ENCODE measurements at places on chromosomes 12 and 14.

DNA sequence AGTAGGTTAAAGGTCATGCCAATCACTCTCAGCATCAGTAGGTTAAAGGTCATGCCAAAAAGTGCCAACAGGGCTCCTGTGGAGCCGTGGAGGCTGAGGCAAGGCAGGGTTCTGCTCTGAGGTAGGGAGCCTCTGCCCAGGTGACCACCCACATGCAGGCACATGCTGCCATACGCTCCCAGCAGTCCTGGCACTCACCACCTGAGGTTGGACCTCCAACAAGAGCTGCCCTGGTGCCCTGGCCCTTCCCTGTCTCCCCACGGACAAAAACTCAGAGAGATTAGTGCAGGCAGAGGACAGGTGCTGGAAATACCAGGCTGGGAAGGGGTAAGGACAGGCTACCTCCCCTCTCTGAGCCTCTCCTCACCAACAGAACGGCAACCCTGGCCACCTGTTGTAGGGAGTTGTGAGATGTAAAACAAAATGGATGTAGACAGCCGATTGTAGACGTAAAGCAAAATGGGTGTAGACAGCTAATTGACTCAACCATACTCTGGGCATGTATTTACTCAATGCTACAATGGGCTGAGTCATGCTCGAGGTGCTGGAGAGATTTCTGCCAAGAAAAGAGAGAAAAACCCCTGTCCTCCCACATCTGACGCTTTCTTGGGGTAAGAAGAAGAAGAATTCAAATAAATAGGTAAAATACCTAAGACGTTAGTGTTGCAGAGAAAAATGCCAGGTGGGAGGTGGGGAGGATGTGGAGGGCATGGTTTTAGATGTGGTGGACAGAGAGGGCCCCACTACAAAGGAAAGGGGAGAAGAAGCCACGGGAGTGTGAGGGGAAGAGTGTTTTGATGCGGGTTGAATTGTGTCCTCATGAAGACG is 32.4 kb downstream of the LTBP2 start:
- DNase-seq = no peak

DNA sequence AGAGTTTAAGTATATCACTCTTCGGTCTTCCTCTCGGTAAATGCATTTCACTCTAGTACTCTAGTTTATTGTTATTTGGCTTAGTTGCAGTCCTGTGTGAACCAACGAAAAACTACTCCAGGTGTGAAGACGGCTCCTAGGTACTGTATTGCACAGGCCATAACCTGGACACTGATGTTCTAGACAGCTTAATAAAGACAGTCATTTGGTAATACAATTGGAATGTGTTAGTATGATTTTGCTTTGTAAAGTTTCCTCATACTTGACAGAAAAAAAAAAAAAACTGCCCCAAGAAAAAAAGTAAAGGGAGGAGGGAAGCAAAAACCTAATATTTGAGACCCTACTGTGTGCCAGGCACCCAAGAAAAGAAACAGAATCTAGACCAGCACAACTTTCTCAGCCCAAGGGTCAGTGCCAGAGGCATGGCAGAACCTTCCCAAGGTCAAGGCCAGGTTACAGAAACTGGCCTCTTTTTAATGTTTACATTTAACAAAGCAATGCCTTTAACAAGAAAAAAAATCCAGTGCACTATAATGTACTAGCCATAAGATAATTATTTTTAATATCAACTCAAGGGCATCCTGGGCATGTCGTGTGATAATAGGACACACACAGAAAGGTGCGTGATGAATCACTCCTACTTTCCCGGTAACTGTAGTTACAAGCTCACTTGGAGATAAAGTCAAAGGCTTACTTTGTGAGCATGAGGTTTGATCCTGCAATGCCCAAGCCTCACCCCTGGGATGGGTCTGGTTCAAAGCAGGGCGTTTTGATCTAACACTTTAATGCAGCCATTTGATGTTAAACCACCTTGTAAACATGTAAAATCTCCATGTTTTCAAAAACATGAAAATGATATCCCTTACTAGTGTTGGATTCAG is 110.6 kb downstream of the BMP4 start:
- DNase-seq = no peak

DNA sequence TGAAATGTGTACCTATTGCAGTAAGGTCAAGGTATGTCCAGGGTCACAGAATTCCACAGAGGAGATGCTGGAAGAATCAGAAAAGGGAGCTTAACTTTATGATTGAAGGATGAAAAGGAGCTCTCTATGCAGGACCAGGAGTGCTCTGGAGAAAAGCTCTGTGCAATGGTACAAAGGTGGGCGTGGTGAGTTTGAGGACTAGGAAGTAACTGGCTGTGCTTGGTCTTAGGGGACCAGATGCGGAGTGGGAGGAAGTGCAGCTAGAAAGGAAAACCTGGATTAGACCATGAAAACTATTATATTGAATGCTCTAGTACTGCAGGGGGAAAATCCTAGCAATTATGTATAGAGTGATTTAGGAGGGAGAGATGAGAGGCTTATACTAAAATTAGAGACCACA is 56.8 kb downstream of the BTG1 start:
- no peak for DNase-seq

GRCh38 chr14:85579942-85580341 is 50.0 kb downstream of the FLRT2 start:
- no peak for DNase-seq

GRCh38 chr12:94930216-94930654 is 73.3 kb downstream of the NDUFA12 start:
- no peak for DNase-seq
